Activated naive CD8-positive, alpha-beta T cell treated with anti-CD3 and anti-CD28 coated beads, Interleukin-2, amount 50 U/mL, for 16 hours (primary cell): ENCODE measurements at places on chromosomes 13 and 19.

DNA sequence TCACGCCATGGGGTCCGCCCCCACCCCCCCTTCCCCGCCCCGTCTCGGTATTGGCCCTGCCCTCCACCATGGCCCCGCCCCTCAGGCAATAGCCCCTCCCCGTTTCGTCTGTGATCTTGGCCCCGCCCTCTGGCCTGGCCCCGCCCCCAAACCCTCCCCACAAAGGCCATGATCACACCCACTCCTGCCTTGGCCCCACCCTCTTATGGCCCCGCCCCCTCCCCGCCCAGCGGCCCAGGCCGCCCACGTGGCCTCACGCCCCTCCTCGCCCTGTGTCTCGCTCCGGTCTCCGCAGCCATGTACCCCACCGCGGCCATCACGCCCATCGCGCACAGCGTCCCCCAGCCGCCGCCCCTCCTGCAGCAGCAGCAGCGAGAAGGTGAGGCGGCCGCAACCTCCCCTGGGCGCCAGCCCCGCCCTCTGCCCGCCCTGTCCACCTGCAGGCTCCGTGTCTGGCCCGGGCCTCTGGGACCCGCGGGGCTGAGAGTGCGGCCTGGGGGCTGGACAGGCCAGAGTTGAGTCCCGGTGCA, 61.3 kb downstream of the CELF5 start:
- DNase-seq, result peak; percentile 28

GRCh38 chr19:1513499-1514294, 878 bp upstream of the ADAMTSL5 start:
- DNase-seq, result peak; percentile 40

DNA sequence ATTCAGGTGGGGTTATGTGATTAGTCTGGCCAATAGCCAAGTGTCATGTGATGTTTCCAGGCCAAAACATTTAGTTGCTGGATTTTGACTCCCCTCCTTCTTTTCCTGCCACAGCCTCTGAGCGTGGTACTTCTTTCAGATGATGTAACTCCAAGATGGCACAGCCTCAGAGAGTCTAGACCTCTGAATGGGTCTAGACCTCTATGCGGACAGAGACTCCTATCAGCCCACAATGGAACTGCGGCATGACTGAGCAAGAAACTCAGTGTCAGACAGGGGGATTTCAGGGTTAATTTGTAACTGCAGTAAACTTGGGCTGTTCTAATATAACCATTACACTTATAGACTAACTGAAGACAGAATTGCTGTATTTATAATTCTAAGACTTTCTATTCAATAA, 42.6 kb upstream of the ZDHHC20 start:
- DNase-seq, result no peak

DNA sequence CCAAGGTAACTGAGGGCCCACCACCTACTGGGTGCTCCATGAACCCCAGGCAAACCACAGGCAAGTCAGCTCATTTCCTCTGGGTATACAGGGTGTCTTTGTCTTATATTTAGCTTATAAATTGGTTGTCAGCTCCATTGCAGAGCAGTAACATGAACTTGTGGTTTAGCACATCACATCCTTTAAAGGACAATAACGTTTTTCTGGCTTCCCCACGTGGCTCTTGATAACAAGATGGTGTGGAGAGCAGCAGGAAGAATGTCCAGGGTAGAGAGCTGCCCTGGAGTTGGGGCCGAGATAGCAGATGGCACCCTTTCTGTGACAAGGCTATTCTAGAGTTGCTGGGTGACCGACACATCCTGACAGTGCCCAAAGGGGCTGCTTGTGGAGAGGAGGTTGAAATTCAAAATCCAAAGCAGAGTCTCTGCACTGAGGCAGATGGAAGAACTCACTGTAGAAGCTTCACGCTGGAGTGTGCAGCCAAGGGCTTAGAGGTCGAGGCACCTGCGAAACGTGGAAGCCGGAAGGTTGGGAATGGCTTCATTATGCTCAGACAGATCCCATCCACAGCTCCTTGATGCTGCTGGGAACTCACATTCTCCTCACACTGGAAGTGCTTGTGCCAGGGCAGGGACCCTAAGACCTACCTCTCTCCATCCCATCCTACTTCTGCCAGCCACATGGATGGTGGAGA, 133.0 kb upstream of the FRY start:
- no peak for DNase-seq

DNA sequence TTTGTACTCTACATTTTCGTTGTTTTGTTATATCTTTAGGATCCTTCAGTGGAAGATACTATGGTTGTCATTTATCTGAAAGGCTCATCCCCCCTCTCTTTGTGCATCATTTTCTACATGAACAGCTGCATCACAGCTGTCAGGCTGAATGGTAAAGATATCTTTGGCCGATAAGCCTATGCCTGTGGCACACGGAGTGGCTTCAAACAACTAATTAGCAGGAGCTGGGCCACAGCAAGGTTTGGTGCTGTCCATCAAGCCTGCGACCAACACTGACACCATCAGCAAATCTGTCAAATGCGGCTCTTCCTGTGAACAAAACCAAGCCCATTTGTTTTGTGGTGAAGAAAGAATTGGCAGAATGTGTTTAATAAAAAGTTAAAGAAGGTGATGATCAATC, 334.4 kb downstream of the PCDH9 start:
- DNase-seq, result no peak

DNA sequence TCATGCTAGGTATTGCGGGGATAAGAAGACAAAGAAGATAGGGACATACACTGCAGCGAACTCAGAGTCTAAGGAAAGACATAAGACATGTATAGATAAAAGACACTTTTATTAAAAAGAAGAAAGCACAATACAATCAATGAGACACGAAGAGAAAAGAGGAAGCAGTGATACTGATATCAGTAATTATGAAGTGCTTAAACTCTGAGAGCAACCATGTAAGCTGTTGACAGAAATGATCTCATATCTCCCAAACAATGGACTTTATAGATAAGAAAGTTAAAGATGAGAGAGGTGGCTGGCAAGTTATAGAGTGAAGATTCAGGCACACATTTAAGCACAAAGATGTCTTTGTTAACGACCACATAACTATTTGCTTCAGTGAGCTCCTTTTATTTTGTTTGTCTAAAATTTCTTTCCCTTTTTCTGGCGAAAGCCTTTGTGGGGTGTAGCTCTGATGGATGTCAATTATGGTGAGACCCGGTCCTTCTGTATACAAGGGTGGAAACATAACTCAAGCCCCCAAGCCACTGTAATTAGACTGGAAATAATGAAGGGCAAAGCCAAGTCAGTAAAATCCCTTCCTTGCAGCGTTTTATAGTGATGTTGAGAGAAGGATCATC, 818.0 kb upstream of the SLC10A2 start:
- DNase-seq, result no peak

DNA sequence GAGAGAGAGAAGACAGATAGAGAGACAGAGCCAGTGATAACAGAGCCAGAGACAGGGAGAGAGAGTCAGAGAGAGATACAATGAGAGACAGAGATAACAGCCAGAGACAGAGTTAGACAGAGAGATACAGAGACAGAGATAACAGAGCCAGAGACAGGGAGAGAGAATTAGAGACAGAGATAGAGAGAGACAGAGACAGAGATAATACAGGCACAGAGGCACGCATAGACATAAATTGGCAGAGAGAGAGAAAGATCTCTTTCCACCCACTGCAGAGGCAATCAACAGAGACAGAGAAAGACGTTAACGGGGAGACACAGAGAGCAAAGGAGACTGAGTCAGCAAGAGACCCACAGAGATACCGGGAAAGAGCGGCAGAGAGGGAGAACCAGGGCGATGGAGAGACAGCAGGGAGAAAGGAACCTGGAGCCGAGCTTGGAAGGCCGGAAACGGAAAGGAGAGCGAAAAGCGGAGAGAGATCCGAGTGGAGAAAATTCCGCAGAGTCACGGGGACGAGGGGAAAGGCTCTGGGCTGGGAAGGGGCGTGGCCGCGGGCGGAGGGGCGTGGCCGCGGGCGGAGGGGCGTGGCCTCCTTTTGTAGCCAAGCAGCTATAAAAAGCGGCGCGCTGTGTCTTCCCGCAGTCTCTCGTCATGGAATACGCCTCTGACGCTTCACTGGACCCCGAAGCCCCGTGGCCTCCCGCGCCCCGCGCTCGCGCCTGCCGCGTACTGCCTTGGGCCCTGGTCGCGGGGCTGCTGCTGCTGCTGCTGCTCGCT, at the start of gene TNFSF9:
TNFSF9 (plus strand) TSS at position 641 of the 777 bp plus-strand sequence; CDS start at position 652, 11 bp downstream.
- peak; percentile 42 for DNase-seq

GRCh38 chr13:110921695-110922094, 6.8 kb upstream of the ANKRD10 start:
- no peak for DNase-seq

GRCh38 chr13:46402178-46402577, 15.1 kb upstream of the RUBCNL start:
- no peak for DNase-seq

DNA sequence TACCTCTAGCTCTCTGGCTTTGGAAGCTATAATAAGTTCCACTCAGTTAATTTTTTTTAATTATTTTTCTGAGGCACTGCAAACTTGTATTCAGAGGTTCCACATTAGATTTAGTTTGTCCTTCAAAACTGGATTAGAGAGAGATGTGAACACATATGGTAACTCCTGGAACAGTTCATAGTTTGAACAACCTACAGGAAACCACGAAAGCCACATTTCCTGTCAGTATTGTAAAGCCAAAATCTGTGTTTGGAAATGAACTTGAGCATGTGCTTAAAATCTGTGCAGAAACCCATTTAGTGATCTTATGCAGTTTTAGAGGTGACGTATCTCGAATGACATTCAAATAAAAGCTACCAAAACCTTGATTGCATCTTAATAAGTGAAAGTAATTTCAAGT, 1952.0 kb downstream of the OLFM4 start:
- no peak for DNase-seq

DNA sequence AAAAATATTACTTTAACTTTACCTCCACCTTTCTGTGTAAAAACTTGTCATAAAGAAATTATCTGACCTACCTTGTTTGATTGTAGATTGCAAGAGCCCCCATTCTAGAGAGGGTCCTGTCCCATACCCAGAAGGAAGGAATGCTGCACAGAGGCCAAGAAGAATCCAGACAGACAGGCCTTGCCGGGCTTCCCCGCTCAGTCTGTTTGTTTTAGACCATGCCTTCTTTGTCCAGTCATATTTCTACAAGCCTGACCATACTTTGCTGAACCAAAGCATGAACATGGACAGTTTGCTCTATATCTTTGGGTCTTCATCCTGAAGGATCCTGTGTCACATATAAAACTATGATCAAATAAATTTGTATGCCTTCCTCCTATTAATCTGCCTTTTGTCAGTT, 95.8 kb upstream of the MYCBP2 start:
- no peak for DNase-seq

DNA sequence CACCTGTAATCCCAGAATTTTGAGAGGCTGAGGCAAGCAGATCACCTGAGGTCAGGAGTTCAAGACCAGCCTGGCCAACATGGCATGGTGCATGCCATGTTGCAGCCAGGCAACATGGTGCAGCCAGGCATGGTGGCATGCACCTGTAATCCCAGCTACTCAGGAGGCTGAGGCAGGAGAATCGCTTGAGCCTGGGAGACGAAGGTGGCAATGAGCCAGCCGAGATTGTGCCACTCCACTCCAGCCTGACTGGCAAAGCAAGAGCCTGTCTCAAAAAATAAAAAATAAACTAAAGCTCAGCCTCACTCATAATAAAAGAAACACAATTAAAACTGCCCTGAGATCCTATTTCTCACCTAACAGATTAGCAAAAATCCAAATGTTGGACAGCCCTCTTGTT, 49.7 kb upstream of the MAP3K10 start:
- DNase-seq, result no peak

- DNase-seq, result no peak
These were observed 62.9 kb upstream of the SPATA13 start for GRCh38 chr13:24097667-24098066.

DNA sequence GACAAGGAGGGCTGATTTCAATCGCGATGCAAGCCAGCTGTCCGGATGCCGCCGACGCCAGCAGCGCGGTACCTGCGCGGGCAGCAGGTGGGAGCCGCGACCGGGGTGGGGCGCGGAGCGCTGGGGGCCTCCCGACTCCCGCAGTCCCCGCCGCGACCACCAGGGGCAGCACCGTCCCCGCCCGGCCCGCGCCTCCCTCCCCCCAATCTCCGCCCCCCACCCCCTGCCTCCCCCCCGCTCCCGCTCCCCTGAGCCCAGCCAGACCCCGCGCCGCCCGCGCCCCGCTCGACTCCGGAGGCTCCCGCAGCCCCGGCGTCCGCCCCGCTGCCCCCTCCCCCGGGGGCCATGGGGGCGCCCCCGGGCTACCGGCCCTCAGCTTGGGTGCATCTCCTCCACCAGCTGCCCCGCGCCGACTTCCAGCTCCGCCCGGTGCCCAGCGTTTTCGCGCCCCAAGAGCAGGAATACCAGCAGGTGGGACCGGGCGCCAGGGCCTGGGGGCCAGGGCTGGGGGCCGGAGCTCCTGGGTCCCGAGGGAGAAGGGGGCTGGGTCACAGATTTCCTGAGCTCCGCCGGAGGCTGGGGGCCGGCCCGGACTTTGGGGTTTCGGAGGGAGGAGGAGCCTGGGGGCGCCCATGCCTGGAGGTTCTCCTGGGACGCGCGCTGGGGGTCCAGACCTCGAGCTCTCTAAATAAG, at the start of gene TTYH1:
TTYH1 (plus strand) TSS at position 257 of the 693 bp plus-strand sequence; CDS start at position 346, 89 bp downstream.
- no peak for DNase-seq

DNA sequence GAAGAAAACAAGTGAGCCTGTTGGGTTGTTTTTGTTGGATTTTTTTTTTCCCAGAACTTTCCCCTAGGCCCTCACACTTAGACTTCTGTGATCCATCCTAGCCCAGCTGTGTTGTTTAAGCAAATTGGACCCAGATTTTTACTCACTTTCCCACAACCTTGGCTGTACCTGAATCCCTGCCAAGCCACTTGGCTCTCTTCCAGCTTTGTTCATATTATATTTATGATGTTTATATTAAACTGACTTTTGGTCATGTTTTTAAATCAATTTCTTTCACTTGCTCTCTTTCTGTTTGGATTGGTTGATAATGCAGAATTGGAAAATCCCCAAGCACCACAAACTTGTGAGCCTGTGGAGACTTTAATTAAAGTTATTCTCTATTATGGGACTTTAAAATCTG, 16.6 kb downstream of the OLFM4 start:
- no peak for DNase-seq

- DNase-seq, result no peak
These were observed 6.2 kb downstream of the MRPS31 start for GRCh38 chr13:40764587-40765403.

GRCh38 chr13:93859716-93860115, 619.8 kb downstream of the DCT start:
- no peak for DNase-seq

DNA sequence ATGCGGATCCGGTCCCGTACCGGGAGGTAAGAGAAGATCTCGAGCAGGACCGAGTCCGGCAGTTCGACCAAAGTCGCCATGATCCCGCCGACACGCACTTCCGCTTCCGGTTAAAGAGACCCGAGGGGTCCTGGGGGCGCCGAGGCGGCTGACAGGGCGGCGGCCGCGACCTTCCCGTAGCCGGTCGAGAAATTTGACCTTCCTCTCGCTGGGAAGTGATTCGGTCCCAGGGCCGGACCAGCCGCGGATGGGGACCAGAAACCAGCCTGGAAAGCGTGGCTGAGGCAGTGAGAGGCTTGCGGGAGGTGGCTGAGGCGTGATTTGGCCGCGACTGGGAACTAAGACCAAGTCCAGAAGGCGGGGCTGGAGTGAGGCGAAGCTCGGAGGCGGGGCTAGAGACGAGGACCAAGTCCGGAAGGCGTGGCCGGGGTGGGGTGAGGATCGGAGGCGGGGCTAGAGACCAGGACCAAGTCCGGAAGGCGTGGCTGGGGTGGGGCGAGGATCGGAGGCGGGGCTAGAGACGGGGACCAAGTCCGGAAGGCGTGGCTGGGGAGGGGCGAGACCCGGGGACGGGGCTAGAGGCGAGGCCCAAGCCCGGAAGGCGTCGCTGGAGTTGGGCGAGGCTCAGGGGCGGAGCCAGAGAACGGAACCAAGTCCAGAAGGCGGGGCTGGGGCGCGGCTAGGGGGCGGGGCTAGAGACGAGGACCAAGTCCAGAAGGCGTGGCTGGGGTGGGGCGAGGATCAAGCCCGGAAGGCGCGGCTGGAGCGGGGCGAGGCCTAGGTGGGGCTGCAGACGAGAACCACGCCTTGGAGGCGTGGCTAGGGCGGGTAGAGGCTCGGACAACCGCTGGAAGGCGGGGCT, at the start of gene FBXL12:
FBXL12 (minus strand) TSS at position 346 of the 862 bp plus-strand sequence; CDS start at position 80, 266 bp downstream.
- peak; percentile 100 for DNase-seq
